SHP77 (cell line): ENCODE measurements at places on chromosomes 11 and 22.
A peak's percentile ranks its signal among the peaks of the same experiment; 100 is the strongest.

DNA sequence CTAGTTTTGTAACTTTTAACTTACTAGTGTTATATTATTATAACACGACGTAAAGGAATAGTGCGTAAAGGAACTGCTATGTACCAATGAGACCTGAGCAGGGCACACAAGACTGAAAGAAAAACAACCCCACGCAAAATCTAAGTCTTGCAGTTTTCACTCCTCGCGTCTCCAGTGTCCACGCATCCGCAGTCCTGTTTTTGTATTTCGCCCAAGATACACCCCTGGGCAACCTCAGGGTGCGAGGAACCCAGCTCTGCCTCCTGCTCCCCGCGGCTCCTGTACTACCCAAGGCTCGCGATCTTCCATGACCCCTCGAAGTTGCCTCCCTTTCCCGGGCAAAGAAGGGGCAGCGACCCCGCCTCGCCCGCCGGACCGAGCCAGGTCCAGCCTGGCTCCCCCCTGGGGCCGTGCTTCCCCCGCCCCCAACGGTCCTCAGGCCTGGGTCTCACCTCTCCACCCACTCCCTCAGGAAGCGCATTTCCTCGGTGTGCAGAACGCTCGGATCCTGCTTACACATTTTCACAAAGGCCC is 393 bp downstream of the ST13 start:
- peak; percentile 4 for DNase-seq

DNA sequence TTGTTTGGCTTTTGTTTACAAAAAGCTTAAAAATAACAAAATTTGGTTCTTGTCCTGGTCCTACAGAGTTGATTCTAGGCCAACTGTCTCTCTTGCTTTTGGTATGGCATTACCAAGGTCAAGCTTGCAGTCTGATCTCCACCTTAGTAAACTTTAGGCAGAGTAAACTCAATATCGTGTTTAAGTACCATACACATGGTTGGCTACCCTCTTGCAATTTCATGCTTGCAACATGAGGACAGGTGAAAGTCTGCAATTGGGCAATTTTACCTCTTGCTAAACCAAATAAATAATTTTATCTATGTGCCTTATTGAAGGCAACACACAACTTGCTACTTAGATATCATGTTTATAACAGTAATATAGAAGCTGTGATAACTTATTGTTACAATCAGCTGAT is 125.1 kb downstream of the ARHGAP20 start:
- no peak for DNase-seq

GRCh38 chr11:126411971-126412381 is 56.5 kb downstream of the ST3GAL4 start:
- no peak for DNase-seq

DNA sequence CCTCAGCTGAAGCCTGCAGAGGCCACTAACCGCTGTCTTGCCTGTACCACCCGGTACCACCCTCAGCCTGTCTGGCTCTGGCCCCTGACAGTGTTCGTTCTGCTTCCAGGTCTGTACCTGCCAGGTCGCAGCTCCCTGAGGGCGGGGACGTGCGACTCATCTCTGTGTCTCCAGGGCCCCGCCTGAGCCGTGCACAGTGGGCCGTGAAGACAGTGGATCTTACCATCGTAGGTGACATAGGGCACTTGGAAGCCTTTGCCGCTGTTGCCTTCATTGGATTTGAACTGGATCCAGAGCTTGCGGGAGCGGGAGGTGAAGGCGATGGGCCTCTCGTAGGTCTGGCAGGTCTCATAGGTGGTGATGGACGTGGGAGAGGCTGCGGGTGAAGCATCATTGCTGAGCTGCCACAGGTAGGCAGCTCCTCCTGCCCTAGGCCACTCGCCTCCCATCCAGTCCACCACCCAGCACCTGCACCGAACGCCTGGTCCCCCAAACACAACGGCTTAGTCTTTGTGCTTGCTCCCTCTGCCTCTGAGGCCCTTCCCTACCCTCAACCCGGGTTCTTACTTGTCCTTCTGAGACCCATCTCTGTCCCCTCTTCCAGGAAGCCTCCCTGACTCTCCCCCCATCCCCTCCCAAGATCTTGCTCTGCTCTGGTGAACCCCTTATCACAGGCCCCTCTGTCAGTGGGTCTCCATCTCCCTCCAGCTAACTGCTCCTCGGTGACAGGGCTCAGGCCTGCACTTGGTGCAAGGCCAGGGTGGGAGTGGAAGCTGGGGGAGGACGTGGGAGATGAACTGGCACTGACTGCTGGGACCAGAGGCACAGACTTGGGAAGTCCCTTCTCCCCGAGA is 21.1 kb upstream of the TTLL12 start:
- no peak for DNase-seq

- no peak for DNase-seq
These were observed 11.9 kb downstream of the CHID1 start for GRCh38 chr11:898540-899190.

DNA sequence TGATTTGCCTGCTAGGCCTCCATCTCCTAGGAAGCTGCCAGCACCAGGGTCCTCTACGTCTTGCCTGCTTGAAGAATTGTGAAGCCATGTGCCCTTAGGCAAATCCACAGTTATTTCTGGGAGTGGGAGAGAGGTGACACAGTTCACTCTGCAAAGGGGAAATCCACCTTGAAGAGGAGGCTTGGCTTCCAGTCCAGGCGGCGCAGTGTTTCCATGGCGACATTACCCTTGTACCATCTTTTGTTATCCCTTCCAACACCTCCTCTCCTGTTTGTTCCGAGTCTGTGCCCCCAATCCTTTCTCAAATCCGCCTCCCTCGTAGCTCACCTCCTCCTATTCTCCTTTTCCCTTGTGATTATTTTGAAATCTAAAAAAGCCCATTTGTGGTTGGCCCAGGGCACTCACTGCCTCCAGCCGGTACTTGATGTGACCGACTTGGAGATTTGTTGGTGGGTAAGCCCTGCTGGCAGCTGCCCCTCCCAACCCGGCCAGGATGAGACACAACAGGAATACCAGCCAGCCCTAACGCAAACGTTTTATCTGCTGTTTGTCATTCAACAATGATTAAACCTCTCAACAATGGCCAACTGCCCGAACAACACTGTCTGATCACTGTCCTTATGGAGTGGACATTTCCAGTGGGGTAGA is 18.4 kb downstream of the SYT13 start:
- DNase-seq = no peak

DNA sequence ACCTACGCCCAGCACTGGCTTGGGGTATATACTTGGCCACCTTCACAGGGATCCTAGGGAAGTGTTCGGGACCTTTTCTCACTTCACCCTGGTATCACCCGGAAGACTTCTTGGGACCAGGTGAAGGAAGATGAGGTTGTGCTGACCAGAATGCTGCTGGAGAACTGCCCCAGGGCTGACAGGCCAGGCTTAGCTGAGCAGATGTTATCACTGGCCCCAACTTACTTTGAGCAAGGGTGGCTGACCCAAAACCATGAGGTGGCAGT is 4.5 kb downstream of the FTH1 start:
- no peak for DNase-seq

- DNase-seq = no peak
These were observed 361.7 kb downstream of the INSC start for GRCh38 chr11:15476371-15476917.

DNA sequence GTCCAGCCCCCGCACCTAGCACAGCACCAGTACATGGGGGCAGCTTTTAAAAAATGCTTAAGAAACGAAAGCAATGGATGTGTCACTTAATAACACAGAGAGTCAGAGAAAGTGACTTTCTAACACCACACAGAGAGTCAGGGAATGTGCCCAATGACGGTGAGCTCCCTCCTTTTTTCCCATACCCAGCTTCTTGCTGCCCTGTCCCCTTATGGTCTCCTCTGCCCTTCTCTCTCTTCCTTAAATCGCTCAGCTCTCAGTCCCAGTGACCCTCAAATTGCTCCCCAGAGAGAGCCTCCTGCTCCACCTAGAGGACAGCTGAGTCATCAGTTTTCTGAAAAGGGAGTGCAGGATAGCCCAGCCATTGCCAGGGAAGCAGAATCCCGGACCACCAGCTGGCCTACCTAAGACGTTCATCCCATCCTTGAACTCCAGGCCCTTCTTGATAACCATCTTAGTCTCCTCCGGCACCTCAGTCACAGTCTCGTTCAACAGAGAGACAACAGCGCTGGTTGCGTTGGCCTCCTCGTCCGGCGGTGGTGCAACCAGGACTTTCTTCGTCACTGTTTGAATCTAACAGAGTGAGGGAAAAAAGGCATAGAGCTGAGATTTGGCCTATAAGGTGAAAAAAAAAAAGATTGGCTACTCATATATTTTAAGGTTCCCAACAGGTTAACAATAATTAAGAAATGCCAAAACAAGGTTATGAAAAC is 113.5 kb downstream of the SLC1A2 start:
- no peak for DNase-seq

DNA sequence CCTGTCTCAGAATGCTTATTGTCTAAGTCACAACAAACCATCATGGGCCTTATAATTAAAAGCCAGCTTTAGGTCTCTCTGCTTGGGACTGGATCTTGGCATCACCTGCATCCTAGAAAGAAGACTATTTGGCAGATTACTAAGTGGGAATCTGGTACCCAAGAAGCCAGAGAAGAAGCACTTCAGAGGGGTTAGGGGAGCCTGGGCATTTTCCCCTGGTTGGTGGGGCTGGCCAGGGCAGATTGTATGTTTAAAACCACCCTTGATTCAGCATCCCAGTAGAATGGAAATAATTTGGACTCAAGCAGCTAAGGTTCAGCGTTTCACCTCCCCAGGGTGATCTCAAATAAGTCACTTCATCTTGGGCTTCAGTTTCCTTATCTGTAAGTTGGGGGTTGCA is 193.7 kb downstream of the MIAT start:
- no peak for DNase-seq

- peak; percentile 1 for DNase-seq
These were observed 31.6 kb downstream of the KCNA4 start for GRCh38 chr11:29985248-29985647.

DNA sequence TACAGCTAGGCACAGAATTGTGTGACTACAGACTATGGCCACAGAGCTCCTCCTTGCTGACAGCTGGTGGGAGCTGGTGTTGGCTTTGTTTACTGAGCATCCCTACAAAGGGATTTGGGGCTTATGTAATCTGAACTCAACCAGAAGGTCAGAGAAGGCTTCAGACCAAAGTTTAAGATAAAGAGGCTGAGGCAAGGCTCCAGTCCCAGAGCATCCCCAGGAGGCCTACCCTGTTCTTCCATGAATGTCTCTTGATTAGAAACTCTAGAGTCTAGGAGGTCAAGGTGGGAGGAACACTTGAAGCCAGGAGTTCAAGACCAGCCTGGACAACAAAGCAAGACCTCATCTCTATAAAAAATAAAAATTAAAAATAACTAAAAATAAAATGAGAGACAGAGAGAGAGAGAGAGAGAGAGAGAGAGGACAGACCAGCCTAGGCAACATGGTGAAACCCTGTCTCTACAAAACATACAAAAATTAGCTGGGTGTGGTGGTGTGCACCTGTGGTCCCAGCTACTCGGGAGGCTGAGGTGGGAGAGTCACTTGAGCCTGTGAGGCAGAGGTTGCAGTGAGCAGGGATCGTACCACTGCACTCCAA is 125.5 kb upstream of the SERPIND1 start:
- no peak for DNase-seq

GRCh38 chr11:122154227-122154626 is 38.2 kb upstream of the BLID start:
- DNase-seq = no peak

- DNase-seq = no peak
These were observed 70.3 kb downstream of the CCDC81 start for GRCh38 chr11:86444981-86445380.

- no peak for DNase-seq
These were observed 217.5 kb upstream of the SORL1-AS1 start for GRCh38 chr11:121670266-121670665.

DNA sequence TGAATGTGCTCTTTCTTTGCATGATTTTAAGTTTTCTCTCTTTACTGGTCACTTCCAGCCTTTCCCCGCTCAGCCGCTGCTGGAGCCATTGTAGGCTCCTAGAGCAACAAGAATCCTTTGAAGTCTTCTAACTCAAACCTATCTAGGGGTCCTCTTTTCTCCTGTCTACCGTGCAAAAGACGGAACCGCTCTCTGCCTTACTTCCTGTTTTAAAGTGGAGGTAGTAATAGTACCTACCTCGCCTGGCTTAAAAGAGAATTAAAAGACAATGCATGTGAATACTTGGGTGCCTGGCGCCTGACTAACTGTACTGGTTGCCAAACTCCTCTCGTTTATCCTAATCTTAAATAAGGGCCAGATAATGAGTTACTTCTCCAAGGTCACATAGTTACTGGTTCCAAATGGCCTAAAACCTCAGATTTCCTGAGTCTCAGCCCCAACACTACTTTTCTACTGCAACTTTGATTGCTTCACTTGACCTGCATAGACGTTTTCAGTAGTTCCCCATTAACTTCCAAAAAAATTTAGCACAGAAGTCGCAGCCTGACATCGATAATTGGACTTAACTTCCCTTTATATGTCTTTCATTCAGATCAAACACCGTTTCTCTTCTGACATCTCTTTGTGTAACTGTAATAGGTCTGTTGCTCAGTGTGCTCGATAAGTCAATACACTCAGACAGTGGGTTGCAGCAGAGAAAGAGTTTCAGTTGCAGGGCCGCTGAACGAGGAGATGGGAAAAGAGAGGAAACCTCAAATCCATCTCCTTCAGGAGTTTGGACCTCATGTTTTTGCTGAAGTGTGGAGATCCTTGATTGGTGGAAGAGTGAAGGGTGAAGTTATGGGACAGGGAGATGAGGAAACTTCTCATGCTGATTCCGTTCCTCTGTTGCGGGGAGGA is 891 bp downstream of the SAMM50 start:
- no peak for DNase-seq

DNA sequence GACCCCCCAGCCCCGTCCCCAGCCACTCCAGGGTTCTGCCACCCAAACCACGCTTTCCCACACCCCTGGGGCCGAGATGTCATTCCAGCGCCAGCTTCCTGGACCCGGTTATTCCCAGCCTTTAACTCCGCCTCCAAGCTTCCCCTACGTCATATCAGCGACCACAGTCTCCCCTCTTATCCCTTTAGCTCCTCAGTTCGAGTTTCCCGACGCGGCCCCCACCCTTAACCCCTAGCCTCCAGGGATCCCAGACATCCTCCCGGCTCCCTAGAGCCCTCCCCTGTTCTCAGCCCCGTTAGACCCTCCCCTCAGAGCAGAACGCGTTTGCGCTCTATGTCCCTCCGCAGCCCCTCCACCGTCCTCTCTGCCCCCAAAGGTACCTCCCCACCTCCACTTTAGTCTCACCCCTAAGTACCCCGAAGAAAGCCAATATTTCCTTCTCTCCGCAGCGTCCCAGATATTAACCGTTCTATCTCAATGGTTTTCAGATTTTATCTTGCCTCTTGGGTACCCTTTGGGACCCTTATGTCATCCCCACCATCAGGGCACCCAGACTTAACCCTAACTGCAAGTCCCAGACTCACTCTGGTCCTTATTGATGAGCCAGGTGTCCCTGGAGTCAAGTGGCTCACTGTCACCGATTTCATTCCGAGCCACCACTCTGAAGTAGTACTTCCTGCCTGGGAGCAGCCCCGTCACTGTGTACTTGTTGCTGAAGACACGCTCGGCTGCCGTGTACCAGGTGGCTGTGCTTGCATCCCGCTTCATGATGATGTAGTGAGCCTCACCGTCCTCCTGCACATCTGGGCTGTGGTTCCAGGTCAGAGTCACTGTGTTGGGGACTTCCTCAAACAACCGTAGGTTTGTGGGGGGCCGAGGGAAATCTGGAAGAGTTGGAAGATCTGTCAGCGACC is 8.0 kb downstream of the TMEM86A start:
- peak; percentile 18 for DNase-seq
